ENCODE measurements at places on chromosomes 12 and 14.

- DNase-seq, result no peak
These were observed 25.3 kb downstream of the AK7 start for GRCh38 chr14:96417254-96417653.

DNA sequence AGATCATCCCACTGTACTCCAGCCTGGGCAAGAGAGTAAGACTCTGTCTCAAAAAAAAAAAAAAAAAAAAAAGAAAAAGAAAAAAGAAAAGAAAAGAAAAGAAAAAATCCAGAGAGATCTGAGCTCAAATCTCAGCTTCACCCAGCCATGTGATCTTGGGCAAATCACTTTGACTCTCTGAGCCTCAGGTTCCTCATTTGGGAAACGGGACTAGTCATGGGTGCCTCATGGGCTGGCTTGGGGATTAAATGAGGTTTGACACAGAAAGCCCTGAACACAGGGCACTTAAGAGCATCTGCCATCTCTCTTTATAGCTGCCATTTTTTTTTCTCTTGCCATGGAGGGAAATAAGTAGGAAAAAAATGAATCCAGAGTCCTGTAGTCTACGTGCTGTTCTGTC, 86.2 kb upstream of the MYL2 start:
- DNase-seq, result no peak

DNA sequence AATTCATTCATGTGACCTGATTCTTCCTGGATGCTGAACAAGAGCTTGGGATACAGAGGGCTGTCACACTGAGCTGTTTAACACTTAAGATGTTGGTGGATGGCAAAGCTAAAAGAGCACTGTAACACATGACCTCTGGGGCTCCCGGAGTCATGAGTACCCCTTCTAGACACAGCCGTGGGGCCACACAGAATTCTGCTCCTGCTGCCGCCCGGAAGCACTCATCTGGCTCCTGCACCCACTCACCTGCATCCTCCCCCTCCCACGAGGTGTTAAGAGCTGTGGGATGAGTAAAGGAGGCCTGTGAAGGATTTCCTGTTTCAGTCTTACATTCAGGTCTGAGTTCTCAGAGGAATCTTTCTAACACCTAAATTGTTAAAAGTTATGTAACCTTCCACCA, 78.0 kb upstream of the SSTR1 start:
- no peak for DNase-seq

- DNase-seq, result no peak
These were observed 13.9 kb upstream of the KRT8 start for GRCh38 chr12:52918784-52919183.

- DNase-seq, result no peak
These were observed 33.0 kb downstream of the CAND1 start for GRCh38 chr12:67302162-67302561.

GRCh38 chr14:72708708-72709475, 185.0 kb downstream of the DPF3 start:
- peak; percentile 65 for DNase-seq

GRCh38 chr14:77593501-77593961, 22.9 kb downstream of the SPTLC2 start:
- DNase-seq, result no peak

All from C1 segment of cervical spinal cord (tissue), 14 donors.